ENCODE measurements at places on chromosomes 5 and 9. TPM values are rescaled to one million over a fixed set of nuclear protein-coding genes. Genes with fewer than 3 reads are reported as not detected.

GRCh38 chr5:42718591-42718990 lies 38.0 kb upstream of the CCDC152 start:
- DNase-seq: no peak

GRCh38 chr5:1217596-1218206 lies 7.5 kb upstream of the SLC6A18 start:
- DNase-seq: no peak

DNA sequence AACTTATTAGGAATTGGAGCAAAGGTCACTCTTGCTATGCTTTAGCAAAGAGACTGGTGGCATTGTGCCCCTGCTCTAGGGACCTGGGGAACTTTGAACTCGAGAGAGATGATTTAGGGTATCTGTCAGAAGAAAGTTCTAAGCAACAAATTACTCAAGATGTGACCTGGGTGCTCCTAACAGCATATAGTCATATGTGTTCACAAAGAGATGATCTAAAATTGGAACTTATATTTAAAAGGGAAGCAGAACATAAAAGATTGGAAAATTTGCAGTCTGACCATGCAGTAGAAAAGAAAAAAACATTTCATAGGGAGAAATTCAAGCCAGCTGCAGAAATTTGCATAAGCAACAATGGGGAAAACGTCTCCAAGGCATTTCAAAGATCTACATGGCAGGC lies 68.3 kb downstream of the SEMA5A start:
- no peak for DNase-seq

GRCh38 chr9:20722221-20722620 lies 38.2 kb downstream of the FOCAD start:
- peak; percentile 69 for DNase-seq

DNA sequence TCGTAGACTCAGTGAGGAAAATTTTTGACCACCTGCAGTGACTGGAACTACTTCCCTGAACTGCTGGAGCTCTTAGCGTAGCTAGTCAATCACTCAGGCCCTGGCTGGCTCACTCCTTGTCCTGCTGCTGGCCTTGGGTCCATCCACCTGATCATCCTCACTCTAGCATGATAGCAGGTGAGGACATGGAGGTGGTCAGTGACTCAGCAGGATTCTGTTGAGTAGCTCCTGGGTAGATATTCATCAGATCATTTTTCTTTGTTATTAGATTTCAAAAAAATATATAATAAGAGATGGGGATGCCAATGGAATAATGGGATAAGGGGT lies 25.0 kb upstream of the SEMA4D start:
- no peak for DNase-seq

- no peak for DNase-seq
Measured at GRCh38 chr5:169686137-169686536, 49.1 kb downstream of the DOCK2 start.

DNA sequence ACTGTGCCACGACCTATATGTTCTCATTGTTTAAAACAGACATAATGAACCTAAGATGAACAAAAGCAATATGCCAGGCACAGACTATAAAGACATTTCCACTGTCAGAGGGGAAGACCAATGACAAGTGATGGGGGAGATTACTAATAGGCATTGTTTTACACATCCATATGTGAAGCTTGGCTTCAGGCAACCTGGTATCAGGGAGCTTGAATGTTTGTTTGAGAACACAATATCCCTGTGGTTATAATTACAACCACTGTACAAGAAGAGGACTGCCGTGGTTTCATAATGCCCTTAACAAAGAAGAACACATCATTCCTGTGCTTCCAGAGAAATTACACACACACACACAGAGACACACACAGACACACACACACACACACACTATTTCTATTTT lies 385.7 kb downstream of the BNC2 start:
- DNase-seq: no peak

DNA sequence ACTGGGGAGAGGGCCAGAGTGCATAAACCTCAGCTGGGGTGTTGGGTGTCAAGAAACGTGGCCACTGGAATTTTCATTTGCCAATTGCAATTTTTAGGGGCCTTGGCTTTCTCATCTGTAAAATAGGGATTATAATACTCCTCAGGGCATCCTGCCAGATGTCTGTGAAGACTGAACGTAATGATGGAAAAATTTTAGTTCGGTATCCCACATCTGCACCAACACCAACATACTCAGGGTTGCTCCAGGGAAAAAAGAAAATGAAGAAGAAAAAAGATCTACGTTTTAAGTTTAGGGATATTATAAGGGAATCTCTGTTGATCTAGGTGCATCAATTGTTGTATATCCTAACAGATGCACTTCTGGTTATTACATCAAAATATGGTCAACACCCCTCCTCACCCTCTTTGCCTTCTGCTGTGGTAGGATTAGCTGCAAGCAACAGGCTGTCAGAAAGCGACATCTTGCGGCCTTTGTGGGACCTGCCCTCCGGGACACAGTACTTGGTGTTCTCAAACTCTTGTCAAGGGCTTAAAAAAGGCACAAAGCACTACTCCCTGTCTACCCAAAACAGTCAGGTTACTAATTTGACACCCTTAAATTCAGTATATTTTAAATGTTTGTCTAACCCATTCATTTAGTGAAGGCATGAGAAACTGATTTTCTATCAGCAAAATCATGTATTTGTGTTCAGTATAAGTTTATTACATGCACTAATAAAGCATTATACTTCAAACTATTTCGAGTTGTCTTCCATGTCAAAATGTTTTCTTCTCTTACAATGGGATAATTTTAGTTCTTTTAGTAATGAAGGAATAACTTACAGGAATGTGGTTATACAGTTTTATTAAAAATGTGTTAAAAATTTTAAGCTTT lies 8.3 kb upstream of the TBC1D2 start:
- peak; percentile 88 for DNase-seq

DNA sequence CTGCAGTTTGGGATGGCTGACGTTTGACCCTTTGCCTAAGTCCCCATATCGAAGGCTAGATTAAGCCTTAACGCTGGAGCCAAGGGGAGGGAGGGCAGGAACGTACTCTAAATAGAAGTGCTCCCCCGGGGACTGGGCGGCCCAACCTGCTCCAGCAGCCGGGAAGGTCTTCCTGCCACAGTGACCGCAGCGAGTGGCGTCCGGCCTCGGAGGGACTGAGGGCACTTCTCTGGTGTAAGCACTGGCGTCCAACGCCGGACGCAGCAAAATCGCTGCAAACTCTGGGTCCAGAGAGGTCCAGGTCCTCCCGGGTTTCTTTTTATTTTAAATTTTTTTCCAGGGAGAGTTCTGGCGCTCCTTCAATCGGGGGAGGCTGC lies 505 bp upstream of the ACER2 start:
- DNase-seq: peak; percentile 47

GRCh38 chr5:35308421-35308820 lies 78.1 kb upstream of the PRLR start:
- DNase-seq: no peak

DNA sequence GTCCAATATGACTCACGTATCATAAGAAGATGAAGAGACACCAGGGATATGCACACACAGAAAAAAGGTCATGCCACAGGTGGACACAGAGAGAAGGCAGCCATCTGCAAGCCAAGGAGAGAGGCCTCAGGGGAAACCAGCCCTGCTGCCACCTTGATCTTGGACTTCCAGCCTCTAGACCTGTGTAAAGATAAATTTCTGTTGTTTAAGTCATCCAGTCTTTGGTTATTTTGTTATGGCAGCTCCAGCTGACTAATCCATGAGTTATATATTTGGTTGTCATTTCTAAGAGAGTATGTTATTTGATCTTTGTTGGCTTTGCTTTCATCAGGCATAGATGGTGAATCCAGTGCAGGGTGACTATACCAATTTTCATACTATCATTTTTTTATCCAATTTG lies 130.2 kb upstream of the DAP start:
- no peak for DNase-seq

DNA sequence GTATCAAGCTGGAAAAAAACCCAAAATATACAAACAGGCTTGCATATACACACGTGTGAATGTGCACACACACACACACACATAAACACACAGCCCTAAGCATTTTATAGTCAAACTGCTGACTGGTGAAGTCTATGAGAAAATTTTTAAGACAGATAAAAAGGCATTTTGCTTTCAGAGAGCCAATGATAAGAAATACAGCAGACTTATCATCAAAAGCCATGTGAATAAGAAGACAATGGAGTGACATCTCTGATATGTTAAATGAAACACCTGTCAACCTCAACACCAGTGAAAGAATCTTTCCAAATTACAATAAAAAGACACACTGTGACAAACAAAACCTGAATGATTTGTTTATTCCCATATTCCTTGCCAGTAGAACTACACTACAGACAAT lies 233.3 kb downstream of the CDH9 start:
- no peak for DNase-seq

GRCh38 chr9:72924154-72924790 lies 28.6 kb downstream of the ALDH1A1 start:
- DNase-seq: peak; percentile 31

DNA sequence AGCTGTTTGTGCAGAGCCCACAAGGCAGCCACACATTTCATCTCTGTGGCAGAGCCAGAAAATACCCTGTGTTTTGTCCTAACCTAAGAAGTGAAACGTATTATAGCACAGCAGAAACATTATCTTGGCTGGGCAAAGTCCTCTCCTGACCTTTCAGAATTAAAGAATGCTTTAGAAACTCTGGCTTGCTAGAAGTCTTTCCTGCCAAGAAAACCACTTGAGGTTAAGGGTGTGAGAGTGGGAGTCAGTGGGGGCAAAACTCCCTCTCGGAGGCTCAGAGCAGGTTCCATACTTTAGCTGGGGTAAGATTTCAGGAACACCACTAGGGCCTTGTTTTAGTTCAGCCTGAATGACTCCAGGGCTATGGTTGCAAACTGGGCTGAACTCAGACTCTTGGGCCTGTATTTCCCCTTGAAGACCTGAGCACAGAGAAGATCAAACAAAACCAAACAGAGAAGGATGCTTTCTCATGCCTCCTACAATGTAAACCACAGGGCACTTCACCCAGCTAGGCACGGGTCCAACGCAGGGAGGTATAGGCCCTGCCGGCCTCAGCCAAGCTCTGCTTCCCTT lies 48.0 kb downstream of the ZNF366 start:
- DNase-seq: no peak

GRCh38 chr5:145982572-145983318 lies 46.4 kb downstream of the SH3RF2 start:
- DNase-seq: no peak

- no peak for DNase-seq
Measured at GRCh38 chr5:106185661-106186081, 1485.1 kb downstream of the EFNA5 start.

DNA sequence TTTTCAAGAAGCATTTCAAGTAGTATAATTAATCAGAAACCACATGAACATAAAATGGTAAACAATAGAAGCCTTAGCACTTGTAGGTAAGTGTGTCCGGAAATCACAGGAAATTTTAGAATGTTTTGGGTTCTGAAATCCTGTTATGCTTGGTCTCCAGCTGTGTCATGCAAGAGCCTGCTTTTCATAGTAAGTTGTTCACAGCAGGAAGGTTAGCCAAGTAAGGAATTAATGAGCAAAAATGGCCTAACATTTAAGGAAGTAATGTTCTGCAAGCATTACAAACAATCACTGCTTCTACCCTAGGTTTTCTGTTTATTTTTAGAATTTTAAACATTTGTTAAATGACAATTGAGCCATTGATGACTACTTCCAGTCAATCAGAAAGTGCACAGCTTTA lies 669.5 kb downstream of the SLCO4C1 start:
- no peak for DNase-seq

- no peak for DNase-seq
Measured at GRCh38 chr5:164020116-164020515, 514.7 kb downstream of the MAT2B start.

- no peak for DNase-seq
Measured at GRCh38 chr5:1086137-1086536, 25.7 kb downstream of the SLC12A7 start.

GRCh38 chr5:147796556-147797308 lies 14.2 kb upstream of the JAKMIP2 start:
- DNase-seq: no peak

DNA sequence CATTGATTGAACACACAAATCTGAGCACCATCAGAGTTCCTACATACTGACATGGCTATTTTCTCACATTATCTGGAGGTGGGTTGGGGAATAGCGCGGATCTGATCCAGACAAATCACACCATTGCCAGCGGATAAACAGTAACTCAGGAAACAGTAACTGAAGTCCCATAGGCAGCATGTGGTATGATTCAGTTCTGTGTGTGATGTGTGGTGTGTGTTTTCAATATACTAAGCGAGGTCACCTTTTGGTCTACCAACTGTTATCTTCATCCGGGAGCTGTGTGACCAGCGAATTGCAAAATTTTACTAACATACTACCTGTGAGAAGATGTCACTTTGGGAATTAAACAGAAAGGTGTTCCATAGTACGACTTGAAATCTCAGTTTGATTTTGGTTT lies 50.1 kb downstream of the PKD2L2 start:
- no peak for DNase-seq

- peak; percentile 16 for DNase-seq
Measured at GRCh38 chr9:117783828-117784227, 79.6 kb downstream of the TLR4 start.

DNA sequence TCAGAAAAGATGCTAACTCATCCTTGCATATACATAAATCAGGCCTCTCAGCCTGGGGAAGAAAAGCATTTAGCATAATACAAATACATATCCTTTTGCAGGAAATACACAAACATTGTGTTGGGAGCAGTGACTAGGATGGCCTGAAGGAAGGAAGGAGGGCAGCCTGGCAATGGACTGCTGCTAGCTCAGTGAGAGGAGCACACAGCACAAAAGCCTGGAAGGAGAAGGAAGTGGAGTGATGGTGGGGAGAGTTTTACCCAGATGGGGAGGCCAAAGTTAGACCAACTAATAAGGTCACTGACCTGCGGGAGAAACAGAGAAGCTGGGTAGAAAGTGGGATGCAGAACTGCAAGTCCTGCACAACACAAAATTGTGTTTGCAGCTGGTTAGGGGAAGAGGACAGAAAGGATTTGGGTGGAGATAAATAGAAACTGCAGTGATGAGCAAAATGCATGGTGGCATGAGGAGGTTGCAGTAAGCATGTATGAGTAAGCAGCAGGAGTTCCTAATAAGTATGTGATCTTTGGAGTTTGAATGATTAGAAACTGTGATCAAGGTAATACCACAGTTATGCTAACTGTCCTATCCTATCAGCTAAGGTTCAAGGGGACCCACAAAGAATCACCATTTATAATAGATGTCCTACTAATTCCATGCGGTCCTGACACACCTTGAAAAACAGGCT lies 39.5 kb downstream of the SEMA6A start:
- no peak for DNase-seq

GRCh38 chr5:123421773-123422172 lies 1.4 kb downstream of the CEP120 start:
- no peak for DNase-seq

DNA sequence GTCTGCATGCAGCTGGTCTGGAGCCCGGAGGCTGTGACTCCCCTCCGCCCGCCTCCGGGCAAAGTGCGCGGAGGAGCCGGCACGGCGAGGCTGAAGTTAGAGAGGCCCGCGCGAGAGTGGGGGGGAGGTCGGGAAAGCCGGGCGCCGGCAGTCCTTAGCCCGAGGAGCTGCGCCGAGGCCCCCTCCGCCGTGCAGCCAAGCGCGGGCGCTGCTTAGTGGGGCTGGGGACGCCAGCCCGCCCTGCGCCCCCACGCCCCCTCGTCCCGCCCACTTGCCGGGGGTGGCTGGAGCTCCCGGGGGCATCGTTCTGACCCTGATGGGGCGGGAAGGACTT lies 403 bp downstream of the NINJ1 start:
- DNase-seq: peak; percentile 66

The IFNA13 gene
- not detected for total RNA-seq

The TSSK1B gene
- not detected for total RNA-seq

The ELOVL7 gene
- total RNA-seq: under 0.01 TPM

The ADAMTS12 gene
- 3.2 TPM for total RNA-seq

The PCSK1 gene
- total RNA-seq: under 0.01 TPM

The EDIL3 gene
- 0.44 TPM for total RNA-seq

The DOCK8 gene
- 1.3 TPM for total RNA-seq

The FLT4 gene
- 156 TPM for total RNA-seq

The PCDH12 gene
- total RNA-seq: 22.2 TPM

The PTGS1 gene
- total RNA-seq: 1.4 TPM
